ENCODE measurements at places on chromosomes 11 and 22.

DNA sequence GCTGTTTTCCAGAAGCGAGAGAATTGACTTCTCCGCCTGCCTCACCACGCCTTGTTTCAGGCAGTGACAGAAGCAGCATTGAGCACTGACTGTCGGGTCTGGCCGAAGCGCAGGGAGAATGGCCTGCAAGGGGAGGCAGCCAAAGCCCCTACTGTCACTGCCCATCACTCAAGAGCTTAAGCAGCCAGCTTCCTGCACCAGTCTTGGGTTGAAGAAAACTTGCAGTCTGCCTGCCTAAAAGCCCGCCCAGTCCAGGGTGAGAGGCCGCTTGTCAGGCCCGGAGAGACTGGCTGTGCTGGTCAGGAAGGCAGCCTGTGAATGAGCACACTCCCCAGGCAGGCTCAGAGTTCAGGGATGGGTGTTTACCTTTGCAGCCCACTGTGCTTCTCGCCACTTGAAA is 108.3 kb downstream of the PKNOX2 start:
- no peak for DNase-seq

DNA sequence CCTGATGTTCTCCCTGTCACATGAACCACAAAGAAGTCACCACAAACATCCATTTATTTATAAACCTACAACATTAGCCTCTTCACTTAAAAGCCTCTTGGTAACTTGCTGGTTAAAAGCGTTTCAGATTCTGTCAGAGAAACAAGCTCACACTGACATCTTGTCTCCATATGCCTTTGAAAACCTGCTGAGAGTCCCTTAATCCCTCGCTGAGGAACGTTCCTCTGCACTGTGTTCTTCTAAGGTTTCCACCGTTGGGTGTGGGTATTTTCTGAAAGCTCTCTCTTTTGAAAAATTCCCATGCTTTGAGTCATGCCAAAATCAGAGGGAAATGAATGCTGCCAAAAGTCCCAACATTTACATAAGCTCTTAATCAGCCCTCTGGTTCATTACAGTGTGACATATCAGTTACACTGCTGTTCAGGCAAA is 149.8 kb downstream of the CCDC34 start:
- DNase-seq = no peak

- DNase-seq = peak; percentile 37
Measured at GRCh38 chr22:37019309-37020191, at the start of the genes MPST and TST. TSS of gene MPST (plus strand) at chr22:37019742. CDS start at chr22:37019837, 95 bp downstream. TSS of gene TST (minus strand) at chr22:37019447. CDS start at chr22:37018732, 715 bp downstream.

- no peak for DNase-seq
Measured at GRCh38 chr11:38446336-38446735, 1848.3 kb upstream of the RAG2 start.

DNA sequence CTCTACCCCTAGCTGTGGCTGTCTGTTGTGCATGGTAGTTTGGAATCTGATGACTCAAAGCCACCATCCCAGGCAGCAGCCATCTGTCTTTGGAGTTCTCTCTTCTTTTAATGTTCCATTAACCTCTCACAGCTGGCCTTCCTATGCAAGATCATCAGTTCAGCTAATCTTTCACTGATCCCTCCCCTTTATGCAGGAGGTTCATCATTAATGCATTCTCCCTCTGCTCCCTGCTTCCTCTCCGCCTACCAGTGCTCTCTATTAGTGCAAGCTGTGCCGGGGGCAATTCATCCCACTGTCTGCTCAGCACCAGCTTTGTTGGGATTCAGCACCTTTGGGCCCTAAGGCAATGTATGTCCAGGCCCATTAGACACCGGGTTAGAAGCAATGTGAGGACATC is 413.0 kb upstream of the LRRC4C start:
- no peak for DNase-seq

GRCh38 chr11:36081274-36081945 is 137.5 kb downstream of the LDLRAD3 start:
- DNase-seq = no peak

DNA sequence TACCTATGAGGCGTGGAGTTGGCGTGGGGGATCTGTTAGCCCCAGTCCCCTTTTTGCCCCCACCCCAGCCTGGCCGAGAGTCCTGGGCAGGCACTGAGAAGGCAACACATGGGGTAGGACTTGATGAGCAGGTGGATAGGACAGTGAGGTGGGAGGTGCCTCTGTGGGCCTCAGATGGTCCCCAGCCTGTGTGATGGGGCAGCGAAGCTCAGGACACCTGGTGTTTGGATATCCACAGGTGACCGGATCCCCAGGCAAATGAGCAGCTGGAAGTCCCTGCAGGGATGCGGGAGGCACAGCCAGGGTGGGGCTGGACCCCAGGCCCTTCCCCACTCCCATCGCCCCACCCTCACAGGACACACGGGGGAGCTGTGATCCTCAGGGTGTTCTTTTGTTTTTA is 9.7 kb downstream of the FBLN1 start:
- DNase-seq = no peak

- no peak for DNase-seq
Measured at GRCh38 chr22:49365191-49365837, 462.4 kb downstream of the BRD1 start.

GRCh38 chr11:32290783-32291182 is 144.6 kb downstream of the WT1 start:
- DNase-seq = no peak

GRCh38 chr22:28299309-28299708 is 380.3 kb upstream of the PITPNB start:
- DNase-seq = no peak

- no peak for DNase-seq
Measured at GRCh38 chr11:57308426-57309060, 16.2 kb downstream of the TNKS1BP1 start.

DNA sequence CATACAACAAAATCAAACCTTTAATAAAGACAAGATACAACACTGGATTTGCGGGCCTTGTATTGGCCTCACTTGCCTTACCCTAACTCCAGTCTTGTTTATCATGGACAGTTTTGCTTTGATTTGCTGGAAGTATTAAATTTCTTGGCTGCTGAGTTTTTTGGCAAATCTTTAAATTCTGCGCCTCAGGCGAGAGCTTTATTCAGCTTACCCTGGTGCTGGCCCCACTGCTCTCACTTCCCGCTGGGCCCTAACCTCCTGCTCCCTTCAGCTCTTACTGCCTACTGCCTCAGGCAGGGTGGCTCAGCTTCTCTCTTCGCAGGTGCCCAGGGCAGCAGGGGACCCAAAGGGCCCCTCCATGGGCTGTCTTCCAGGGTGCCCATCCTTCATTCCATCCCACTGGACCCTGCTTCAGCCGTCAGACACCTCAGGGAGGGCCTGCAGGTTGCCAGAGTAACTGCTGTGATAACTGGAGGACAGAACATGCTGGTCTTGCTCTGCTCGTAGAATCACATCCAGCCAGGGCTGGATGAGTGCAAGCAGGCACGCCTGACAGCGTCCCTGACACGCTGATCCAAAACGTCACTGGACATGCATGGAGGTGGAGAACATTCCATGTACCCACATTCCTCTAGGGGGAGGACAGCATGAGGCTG is 45.7 kb upstream of the TUB start:
- no peak for DNase-seq
